ENCODE measurements at places on chromosomes 6 and 20.

DNA sequence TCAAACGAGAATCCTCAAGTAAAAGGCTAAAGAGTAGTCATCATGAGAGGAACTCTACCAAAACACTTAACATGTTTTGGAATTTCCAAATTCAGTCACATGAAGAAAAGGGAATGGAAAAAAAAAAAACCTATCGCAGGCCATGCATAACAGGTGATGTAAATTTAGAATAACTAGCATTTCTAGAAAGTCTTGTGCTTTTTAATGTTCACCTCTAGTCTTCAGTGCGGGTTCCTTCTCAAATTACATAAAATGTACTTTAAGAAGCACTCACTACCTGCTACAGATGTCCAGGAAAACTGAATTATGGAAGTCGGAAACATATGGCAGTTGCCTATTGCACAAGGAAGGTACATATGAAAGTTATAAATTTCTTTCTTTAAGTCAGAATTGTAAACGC is 6.1 kb upstream of the TBX18 start:
- DNase-seq = no peak

- no peak for DNase-seq
Observed at GRCh38 chr20:33178726-33179125, 10.8 kb downstream of the BPIFA2 start.

DNA sequence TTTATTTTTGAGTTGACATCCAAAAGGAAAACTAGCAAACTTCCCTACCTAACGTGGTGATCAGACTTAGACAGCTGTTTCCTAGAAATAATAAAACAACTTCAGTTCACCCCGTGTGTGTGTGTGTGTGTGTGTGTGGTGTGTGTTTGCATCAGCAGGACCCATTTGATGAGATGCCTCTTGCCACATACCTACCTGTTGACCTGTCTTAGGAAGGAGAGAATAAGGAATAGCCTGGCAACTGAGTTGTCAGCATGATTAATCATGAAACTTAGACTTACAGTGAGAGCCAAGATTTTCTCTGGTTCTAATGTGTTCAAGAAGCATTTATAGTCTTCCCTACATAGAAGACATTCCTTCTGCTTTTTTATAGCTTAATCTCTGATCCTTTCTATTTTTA is 16.1 kb upstream of the PBOV1 start:
- DNase-seq = no peak

- no peak for DNase-seq
Observed at GRCh38 chr20:6855796-6856195, 88.3 kb downstream of the BMP2 start.

DNA sequence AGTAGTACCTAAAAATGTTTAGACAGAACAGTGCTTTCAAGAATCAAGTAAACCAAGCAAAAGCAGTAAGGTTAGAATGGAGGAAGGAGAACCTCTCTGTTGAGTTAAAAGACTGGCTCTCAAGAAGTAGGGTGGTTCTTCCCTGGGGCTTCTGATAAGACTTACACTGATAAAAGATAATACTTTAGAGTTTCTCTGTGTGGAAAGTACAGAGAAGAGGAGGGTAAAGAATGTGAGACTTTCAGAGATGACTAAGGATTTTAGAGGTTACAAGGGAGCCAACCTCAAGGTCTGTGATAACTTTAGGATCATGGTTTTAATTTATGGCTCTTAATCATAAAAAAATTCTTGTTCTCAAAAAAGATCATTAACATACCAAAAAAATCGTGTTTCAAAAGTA is 30.9 kb upstream of the ALDH8A1 start:
- DNase-seq = no peak

- DNase-seq = no peak
Observed at GRCh38 chr20:5279661-5280060, 37.1 kb downstream of the PROKR2 start.

- no peak for DNase-seq
Observed at GRCh38 chr20:32846852-32847251, 11.9 kb upstream of the EFCAB8 start.
